ENCODE measurements at places on chromosomes 3 and 15. TPM values are rescaled to one million over a fixed set of nuclear protein-coding genes. Genes with fewer than 3 reads are reported as not detected.

The PLAAT1 gene
- polyA plus RNA-seq = not detected

The HESX1 gene
- 2.2 TPM for polyA plus RNA-seq

The CFAP44 gene
- polyA plus RNA-seq = 1.3 TPM

The ASB14 gene
- polyA plus RNA-seq = 0.21 TPM

The SI gene
- not detected for polyA plus RNA-seq

The EEF1AKMT4 gene
- polyA plus RNA-seq = 28.4 TPM

The PODXL2 gene
- polyA plus RNA-seq = 12.0 TPM

The LDHAL6B gene
- 0.33 TPM for polyA plus RNA-seq

The PLA1A gene
- 4.6 TPM for polyA plus RNA-seq

The GOLGA6B gene
- polyA plus RNA-seq = not detected

The TLR9 gene
- polyA plus RNA-seq = 0.82 TPM

The NCEH1 gene
- 5.6 TPM for polyA plus RNA-seq

The GPR160 gene
- 56.0 TPM for polyA plus RNA-seq

The HRG gene
- polyA plus RNA-seq = not detected

The NLGN1 gene
- polyA plus RNA-seq = not detected

The TMEM40 gene
- 0.11 TPM for polyA plus RNA-seq

The MRPS25 gene
- polyA plus RNA-seq = 114 TPM

The SLC51B gene
- not detected for polyA plus RNA-seq

The NTRK3 gene
- not detected for polyA plus RNA-seq

The SEC62 gene
- 162 TPM for polyA plus RNA-seq

The BRPF1 gene
- polyA plus RNA-seq = 13.0 TPM

The GOLGA6L7 gene
- polyA plus RNA-seq = not detected

The FBXL2 gene
- polyA plus RNA-seq = 0.36 TPM

The GHSR gene
- not detected for polyA plus RNA-seq

The CCR9 gene
- 0.52 TPM for polyA plus RNA-seq

The C3orf85 gene
- polyA plus RNA-seq = not detected

The NEO1 gene
- polyA plus RNA-seq = 0.54 TPM
